HCT116 (cell line): ENCODE measurements at places on chromosomes 13 and 19.

GRCh38 chr13:65339241-65339640 lies 1890.9 kb downstream of the PCDH9 start:
- DNase-seq: no peak

- DNase-seq: peak; percentile 54
Observed at GRCh38 chr19:15871570-15871969, 26.3 kb downstream of the CYP4F2 start.

DNA sequence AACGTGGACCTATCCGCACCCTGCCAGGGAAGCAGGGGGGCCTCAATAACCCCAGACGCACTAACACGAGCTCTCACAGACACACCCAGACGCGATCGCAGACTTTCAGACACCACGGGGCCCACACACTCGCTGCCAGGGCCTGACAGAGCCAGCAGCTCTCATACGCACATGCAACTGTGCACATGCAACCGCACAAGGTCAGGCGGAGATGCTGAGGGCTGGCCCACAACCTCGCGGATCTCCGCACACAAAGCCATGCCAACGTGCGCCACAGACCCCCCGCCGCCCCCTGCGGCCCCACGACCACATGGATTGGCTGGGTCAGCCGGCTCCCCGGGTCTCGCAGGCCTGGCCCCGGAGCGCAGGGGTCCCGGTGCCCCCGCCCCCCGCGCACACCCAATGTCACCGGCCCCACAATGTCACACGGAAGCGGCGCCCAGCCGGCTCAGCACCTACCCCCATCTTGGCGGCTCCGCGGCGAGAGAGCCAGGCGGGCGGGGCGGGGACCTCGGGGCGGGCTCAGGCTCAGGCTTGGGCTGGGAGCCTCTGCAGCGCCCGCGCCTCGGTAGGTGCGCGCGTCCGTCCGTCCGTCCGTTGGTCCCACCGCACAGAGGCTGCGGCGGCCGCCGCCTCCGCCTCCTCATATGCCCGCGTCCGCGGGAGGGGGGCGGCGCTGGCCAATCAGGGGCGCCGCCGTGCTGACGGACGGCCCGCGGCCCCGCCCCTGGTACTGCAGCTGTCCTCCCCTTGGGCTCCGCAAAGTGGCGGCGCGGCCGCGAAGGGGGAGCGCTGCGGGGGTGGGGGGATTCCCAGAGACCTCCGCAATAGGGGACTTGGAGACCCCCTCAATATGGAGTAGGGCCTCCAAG lies at the start of gene ATP1A3:
Gene ATP1A3 (minus strand): TSS at position 619 of the 872 bp plus-strand sequence. CDS start 154 bp downstream, at position 465.
- peak; percentile 31 for DNase-seq

DNA sequence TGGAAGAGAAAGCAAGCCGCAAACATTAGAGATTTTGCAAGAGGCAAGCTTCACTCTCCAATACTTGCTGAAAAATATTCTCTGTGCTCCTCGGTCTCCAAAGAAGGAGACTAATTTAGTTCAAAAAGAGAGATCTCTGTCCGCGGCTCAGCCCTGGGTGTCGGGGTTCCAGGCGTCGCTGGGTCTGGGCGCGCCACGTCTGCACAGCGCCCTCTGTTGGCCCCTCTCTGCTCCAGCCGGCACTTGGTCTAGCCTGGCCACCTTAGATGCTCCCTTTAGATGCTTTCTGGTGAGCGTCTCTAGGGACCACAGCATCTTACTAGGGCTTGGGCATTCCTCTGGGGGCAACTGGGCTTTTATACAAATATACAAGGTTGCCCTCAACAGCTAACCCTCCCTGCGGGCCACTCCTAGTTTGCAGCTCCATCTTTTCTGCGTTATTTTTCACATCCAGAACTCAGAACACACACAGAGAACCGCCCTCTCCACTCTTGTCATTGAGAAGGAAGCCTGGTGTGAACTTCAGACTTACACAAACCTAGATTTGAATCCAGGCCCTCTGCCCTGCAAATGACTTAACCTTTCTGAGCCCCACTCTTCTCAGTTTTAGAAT lies 78.3 kb downstream of the CYSLTR2 start:
- DNase-seq: peak; percentile 28

GRCh38 chr19:52453324-52454094 lies at the start of gene ZNF578:
Gene ZNF578 (plus strand): TSS chr19:52453553. CDS start chr19:52501846, 48,293 bp downstream.
- DNase-seq: no peak

DNA sequence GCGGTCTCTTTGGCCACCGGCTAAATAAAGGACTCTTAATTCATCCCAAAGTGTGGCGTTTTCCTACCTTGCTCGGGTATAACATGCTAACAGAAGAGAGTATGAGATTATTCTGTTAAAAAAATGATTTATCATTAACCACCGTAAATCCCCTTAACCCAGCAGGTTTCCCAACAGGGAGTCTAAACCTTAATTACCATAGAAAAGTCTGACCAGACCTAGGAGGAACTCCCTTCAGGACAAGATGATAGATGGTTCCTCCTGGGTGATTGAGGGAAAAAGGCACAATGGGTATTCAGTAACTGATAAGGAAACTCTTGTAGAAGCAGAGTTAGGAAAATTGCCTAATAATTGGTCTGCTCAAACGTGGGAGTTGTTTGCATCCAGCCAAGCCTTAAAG lies 193.7 kb downstream of the ZNF737 start:
- no peak for DNase-seq

GRCh38 chr19:45446295-45446694 lies 21.5 kb upstream of the FOSB start:
- DNase-seq: no peak

- no peak for DNase-seq
Observed at GRCh38 chr13:113658836-113659235, 838 bp upstream of the ATP4B start.

- no peak for DNase-seq
Observed at GRCh38 chr13:103243495-103243894, 177.3 kb upstream of the SLC10A2 start.

- no peak for DNase-seq
Observed at GRCh38 chr19:28504139-28504538, 708.8 kb downstream of the UQCRFS1 start.

DNA sequence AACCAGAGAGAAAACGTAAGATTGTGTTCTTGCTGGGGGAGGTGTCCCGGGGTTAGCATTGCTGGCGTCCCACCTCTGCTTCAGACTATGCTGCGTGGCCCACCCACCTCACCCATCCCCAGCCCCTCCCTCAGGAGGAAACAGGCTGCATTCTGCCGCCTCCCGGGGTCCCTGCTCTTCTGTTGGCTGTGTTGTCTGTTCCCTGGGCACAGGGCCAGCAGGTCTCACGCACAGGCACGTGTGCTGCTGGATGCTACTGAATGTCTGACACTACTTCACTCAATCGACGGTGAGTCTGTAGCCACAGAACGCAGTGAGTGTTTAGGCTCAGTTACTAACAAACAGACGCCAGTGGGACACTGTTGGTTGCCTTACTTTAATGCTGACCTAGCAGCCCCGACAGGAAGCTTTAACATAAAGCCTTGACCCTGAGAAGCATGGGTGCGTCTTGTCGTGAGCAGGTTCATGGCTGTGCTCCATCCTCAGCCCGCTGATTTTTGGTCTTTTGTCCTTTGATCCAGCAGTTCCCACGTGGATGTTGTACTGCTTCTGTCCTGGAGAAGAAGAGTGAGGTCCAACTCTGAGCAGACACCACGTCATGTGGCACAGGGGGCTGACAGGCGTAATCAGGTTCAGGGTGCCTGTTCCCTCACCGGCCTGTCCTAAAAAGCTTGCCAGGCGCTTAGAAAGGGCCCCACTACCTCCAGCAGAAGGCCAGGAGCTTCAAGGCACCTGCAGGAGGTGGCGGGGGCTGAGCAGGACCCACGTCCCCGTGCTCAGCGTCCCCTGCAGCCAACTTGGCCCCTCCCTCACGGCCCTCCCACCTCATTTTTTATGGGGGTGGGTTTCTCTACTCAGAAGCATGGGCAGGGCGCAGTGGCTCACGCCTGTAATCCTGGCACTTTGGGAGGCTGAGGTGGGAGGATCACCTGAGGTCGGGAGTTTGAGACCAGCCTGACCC lies 26.0 kb downstream of the NAXD start:
- no peak for DNase-seq

GRCh38 chr13:78309497-78310180 lies 293.7 kb downstream of the POU4F1 start:
- no peak for DNase-seq

GRCh38 chr13:91572944-91573598 lies 174.7 kb downstream of the GPC5 start:
- DNase-seq: no peak

DNA sequence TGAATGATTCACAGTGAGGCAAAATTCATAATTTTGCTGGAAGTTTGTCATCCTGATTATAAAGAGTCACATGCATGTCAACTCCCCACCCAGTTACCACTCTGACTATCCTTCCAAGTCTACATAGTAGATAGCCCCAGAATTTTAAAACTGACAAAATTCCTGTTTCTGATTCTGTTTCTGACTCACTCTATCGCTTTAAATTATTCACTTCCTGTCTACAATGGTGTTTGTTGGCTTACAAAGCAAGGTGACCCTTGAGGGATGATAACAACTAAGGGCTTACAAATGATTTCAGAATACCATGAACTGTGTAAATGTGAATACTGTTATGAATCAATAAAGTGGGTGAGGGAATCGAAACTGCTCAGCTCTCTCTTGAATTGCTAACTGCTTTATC lies 98.7 kb upstream of the KL start:
- DNase-seq: no peak

- DNase-seq: no peak
Observed at GRCh38 chr19:6521718-6522646, 8.8 kb upstream of the TNFSF9 start.

DNA sequence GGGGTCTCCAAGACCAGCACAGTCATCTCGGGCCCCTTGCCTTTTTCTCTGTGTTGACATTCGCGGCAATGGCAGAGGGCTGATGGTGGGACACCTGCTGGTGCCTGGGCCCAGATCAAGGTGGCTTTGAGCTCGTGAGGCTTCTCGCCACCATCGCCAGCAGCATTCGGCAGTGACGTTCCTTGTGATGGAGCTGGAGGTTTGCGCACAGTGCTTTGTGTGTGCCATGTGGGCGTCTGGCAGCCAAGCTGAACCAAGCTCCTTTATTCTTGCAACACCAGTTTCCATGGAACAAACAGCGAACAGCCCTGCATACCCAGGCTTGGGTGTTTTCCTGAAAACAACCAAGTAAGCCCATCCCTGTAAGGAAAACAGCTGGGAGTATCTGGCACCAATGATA lies 9.1 kb upstream of the TMEM255B start:
- DNase-seq: no peak

- DNase-seq: no peak
Observed at GRCh38 chr19:32450217-32450616, 44.6 kb downstream of the DPY19L3 start.

- no peak for DNase-seq
Observed at GRCh38 chr19:1526979-1527649, 3.2 kb downstream of the PLK5 start.

- no peak for DNase-seq
Observed at GRCh38 chr13:31090096-31090495, 71.6 kb downstream of the HSPH1 start.

DNA sequence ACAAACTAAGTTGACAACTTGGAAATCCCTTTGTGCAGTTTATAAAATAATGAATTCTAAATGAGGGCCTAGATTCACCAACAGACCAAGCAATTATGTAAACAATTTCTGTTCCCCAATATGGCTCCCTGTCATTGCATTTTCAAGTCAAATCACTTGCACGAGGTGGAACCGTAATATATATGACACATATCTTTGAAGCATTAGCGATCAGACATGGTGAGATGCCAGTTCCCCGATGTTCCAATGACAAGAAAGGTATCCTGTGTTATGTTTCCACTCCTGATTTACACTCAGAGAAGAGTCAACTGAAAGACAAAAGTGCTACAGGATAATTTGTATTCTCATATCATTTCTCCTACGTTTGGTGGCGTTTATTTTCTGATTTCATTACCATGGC lies 108.5 kb upstream of the TDRD3 start:
- DNase-seq: no peak

DNA sequence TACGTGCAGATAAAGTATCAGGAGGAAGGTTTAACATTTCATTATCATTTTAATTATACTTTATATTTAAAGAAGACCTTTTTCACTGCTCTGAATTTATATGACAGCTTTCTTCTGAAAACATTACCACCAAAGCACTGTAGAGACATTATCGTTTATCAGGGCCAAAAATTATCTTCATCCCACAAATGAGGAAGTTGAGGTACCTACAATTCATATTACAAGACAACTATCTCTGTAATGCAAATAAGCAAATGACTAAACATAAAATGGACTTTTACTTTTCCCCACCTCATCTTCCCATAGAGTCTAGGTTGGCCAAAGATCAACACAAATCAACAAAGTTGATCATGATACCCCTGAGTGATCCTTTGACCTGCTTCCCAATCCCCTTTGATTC lies 30.9 kb upstream of the SMAD9 start:
- DNase-seq: no peak

GRCh38 chr13:83220241-83220640 lies 662.0 kb downstream of the SLITRK1 start:
- DNase-seq: no peak

DNA sequence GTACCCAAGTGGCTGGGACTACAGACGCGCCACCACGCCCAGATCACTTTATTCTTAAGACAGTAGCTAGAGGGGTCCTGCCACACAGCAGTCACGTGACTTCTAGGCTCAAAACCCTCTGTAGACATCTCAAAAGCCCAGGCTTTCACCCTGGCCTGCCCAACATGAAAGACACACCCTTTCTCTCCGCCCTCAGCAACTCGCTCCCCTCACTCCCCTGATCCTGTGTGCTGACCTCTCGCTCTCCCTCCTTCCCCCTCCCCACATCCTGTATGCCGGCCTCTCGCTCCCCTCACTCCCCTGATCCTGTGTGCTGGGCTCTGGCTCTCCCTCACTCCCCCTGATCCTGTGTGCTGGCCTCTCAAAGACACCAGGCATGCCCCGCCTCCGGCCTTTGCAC lies 77.4 kb downstream of the SLC15A1 start:
- DNase-seq: no peak

DNA sequence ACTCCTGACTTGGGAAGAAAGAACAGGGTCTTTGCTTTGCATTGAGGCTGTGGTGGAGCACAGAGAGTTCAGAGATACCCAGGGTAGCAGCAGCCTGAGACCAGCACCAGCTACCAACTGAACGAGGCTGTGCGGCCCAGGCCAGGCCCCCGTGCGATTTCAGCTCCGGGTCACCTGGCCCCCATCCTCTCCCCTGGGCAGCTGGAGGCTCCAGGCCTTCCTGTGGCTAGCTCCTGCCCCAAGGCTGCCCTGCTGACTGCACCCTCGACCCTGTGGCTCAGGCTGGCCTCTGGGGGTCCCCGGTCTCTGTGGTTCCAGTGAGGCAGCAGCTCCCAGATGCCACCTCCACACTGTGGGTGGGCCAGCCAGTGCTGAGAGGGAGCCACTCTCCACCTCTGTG lies 52.8 kb downstream of the MCF2L start:
- no peak for DNase-seq

GRCh38 chr13:74006666-74007065 lies 127.5 kb downstream of the KLF12 start:
- DNase-seq: no peak

GRCh38 chr19:56144376-56144775 lies 3.3 kb downstream of the ZNF444 start:
- DNase-seq: no peak
